CD4-positive, alpha-beta T cell treated with Interferon alpha-2 for 1 hour (primary cell): ENCODE measurements at places on chromosomes 4 and X.

DNA sequence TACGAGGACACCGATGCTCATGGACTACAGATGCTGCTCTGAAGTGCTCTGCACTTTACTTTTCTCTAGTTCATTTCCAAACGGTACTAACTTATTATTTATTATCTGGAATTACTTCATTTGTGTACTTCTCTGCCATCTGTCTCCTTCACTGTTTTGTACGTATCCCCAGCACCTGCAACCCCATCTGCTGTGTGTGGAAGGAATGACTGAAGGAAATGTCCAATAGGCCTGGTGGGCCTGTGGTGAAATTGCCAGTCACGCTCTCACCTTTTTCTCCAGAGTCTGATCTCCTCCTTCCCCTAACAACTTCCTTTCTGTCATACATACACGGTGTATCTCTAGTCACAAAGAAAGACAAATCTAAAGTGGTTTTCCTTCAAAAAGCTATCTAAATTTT lies 12.9 kb downstream of the TMEM154 start:
- no peak for DNase-seq

- DNase-seq, result no peak
These were observed 81.4 kb upstream of the ACSL1 start for GRCh38 chr4:184907216-184907615.

- no peak for DNase-seq
These were observed 234.0 kb upstream of the VCX3A start for GRCh38 chrX:6768881-6769280.

DNA sequence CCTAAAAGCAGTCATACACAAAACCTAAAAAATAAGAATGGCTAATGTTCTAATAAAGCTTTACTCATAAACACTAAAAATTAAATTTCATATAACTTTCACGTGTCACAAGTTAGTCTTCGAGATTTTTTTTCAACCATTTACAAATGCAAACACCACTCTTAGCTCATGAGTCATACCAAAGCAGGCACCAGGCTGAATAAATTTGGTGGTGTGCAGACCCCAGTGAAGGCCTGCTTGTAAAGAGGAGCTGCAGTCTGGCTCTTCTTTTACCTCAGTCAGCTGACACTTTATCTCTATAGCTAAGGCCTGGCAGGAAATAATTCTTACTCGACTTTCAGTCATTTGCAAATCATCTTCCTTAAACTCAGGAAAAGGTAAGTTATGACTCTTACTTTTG lies 37.4 kb downstream of the CLOCK start:
- DNase-seq, result no peak

- no peak for DNase-seq
These were observed 264.2 kb downstream of the INPP4B start for GRCh38 chr4:142581881-142582280.

DNA sequence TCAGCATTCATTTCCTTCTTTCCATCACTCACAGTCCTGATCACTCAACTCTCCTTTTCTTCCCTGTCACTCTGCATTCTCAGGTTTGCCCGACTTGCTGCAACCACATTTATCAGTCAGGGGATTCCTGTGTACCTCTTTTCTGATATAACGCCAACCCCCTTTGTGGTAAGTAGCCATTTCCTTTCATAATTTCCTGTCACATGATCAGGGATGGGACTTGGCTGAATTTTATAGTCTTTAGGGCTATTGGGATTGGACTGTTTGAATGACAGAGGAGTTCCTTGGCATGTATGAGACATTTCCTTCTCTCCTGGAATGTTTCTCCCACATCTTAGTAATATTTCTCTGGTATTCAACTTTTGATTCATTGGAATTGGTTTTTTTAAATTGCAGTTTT lies 11.0 kb downstream of the PGM2 start:
- DNase-seq, result no peak

DNA sequence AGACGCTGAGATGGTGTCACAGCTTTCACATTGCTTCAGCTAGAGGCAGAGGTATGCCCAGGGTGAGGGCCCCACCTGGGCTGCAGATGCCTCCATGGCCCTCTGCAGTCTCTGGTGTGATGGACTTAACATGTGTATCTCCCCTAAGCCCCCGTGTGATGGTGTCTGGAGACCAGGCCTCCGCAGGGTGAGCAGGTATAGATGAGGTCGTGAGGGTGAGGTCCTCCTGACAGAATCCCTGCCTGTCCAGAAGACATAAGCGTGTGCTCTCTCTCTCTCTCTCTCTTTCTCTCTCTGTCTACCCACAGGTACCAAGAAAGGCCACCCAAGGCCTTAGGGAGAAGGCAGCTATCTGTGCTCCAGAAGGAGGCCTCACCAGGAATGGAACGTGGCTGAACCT lies 50.9 kb downstream of the CPZ start:
- no peak for DNase-seq

DNA sequence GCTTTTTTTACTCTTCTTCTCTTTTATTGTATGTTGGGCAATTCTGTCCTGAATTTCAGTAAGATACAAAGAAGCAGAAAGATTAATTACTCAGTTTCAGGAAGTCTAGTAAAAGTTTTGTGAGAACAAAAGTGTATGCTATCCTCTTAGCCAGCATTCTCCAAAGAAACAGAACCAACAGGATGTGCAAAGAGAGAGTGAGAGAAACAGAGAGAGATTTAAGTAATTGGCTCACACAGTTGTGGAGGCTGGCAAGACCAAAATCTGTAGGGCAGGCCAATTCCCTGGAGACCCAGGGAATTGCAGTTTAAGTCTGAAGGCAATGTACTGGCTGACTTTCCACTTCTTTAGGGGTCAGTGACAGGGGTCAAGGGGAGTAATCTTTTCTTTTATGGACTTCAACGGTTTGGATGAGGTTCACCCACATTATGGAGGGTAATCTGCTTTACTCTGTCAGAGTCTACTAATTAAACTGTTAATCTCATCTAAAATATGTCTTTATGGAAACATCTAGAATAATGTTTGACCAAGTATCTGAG lies 59.2 kb upstream of the SLC39A8 start:
- DNase-seq, result no peak

DNA sequence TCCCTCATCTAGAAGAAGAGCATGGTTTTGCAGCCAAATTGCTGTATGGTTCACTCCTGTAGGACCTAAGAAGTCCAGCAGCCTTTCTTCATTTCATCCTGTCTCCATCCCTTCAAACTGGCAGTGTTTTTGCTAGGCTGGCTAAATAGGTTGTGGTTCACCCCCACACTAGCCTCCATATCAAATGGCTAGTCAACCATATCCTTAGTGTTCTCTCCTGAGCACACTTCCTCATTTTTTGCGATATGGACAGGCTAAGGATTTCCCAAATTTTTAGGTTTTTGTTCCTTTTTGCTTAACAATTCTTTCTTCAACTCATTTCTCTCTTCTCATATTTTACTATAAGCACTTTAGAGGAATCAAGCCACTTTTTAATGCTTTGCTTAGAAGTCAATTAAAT lies 98.8 kb upstream of the NOCT start:
- no peak for DNase-seq

DNA sequence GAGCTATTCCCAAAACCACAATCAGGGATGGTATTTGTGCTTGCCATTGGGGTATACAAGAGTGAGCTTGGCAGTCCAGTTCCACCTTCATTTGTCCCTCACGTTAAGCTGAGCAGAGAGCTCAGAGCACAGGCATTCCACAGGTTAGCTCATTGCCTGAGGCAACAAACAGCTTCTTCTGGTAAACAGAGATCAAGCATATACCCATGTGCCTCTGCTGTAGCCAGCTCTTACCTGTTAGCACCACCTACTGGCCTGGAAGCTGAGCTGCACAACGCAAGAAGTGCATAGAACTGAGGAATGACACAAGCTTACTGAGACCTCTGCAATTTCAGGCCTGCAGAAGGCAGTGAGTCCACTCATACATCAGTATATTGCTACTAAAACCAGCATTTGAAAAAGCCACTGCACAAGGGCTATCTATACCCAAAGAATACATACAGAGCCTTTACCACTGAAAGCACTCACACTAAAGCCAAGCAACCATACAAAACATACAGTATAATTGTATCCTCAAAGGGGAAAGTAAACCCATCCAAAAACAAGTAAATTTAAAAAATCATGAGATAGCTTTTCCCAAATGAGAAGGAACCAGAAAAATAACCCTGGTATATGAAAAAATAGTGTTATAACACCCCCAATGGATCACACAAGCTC lies 258.3 kb upstream of the GABRA2 start:
- DNase-seq, result no peak

DNA sequence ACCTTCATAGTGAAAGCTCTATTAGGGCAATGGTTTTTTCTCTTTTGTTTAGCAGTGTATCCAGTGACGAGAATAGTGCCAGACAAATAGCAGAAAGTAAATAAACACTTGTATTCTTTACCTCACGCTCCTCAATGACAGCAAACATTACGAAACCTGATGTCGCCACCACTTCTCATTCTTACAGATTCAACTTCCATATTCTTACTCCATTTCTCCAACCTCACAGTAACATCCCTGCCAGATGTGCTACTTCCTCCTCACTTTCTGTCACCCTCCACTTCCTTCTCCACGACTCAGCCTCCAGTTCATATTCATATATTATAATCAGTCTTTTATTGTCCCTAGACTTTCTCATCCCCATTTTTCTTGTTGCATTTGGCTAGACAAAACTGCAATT lies 1956.2 kb upstream of the AGA start:
- no peak for DNase-seq

DNA sequence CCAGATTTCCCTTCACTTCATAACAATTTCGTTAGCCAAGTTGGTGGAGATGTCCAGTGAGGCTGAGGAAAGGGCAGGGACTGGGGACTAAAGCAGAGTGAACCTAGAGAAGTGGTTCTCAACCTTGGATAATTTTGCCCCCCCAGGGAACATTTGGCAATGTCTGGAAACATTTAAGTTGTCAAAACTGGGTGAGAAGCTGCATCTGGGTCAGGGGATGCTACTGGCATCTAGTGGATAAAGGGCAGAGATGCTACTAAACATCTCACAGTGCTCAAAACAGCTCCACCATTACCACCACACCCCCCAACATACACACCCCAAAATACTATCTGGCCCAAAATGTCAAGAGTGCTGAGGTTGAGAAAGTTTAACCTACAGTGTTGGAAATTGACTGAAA lies 32.0 kb upstream of the FGF16 start:
- no peak for DNase-seq

DNA sequence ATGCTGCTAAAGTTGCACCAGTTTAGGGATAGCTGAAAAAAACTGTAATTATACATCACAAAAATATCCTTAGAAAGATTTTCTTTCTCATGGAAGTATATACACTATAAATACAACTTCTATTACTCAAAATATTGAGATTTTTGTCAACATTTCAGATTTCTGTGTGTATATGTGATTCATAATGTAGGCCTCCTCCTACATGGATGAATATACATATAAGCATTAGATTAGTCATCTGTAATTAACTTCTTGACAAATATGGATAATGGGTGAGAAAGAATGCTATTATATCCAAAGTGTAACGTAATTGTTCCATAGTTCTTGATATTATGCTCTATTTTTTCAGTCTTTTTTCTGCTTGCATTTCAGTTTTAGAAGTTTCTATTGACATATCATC lies 124.9 kb downstream of the CBLL2 start:
- no peak for DNase-seq

GRCh38 chr4:153782581-153782980 lies 6.3 kb downstream of the SFRP2 start:
- no peak for DNase-seq

DNA sequence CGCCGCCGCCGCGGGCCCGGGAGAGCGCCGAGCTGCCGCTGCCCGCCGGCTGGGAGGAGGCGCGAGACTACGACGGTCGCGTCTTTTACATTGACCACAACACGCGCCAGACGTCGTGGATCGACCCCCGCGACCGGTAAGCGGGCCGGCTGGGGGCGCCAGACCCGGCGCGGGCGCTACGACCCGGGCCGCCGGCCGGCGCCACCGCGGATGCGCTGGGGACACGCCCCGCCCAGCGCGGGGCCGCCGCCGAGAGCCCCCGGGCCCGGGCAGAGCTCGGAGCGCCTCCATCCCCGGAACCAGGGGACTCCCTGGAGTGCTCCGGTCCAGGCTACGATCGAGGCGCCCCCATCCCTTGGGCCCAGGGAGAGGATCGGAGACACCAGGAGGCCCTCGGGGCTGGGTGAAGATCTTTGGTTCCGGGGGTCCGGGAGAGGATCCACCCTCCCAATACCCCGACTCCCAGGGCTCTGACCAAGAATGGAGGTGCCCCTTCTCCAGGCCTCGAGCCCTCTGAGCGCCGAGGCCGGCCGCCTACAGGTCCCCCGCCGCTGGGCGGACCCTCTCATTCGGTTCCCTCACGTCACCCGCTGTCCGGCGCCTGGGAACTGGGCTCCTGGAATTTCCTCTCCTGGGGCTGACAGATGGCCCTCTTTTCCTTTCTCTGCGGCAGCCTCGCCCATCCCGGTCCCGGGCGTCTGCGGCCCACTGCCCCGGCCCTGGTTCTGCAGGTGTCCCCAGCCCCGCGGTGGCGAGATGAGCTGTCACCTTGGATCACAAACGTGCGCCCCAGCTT lies 48.8 kb downstream of the CLDN34 start:
- peak; percentile 22 for DNase-seq
